Activated CD8-positive, alpha-beta T cell treated with anti-CD3 and anti-CD28 coated beads, Interleukin-2, amount 10 ng/mL, durations not matched to agents 7 days and 5 days (primary cell): ENCODE measurements at places on chromosomes 2 and 18. TPM values are rescaled to one million over a fixed set of nuclear protein-coding genes. Genes with fewer than 3 reads are reported as not detected.

The CRACDL gene
- total RNA-seq, result 0.18 TPM

The GPR75 gene
- total RNA-seq, result 3.0 TPM

The DNAJC10 gene
- 41.4 TPM for total RNA-seq

The MC4R gene
- total RNA-seq, result not detected

The ZNF804A gene
- total RNA-seq, result not detected

The SMC6 gene
- total RNA-seq, result 37.2 TPM

The CYS1 gene
- 0.50 TPM for total RNA-seq

The MREG gene
- 10.9 TPM for total RNA-seq

The CHMP1B gene
- total RNA-seq, result 22.8 TPM

The CYP27C1 gene
- not detected for total RNA-seq

The CFC1 gene
- not detected for total RNA-seq

The PCGF1 gene
- 20.3 TPM for total RNA-seq
